Bladder microvascular endothelial cell (primary cell): ENCODE measurements at places on chromosomes 11 and 22. TPM values are rescaled to one million over a fixed set of nuclear protein-coding genes. Genes with fewer than 3 reads are reported as not detected.

Gene PNPLA5
- total RNA-seq: not detected in 2 replicates

Gene LRRC10B
- not detected in 2 replicates for total RNA-seq

Gene LDHAL6A
- not detected in 2 replicates for total RNA-seq

Gene TENM4
- total RNA-seq: 0.13 TPM in 1 of 2 replicates, not detected in the other

Gene MLC1
- total RNA-seq: under 0.01 TPM in 1 of 2 replicates, not detected in the other

Gene GAS2
- 0.97 and 1.8 TPM in 2 replicates for total RNA-seq

Gene LMNTD2
- 1.2 and 1.8 TPM in 2 replicates for total RNA-seq

Gene CDHR5
- total RNA-seq: not detected in 2 replicates

Gene BUD13
- 13.9 and 15.3 TPM in 2 replicates for total RNA-seq

Gene P2RY2
- 0.97 and 4.8 TPM in 2 replicates for total RNA-seq

Gene KCNJ11
- 0.25 and 0.32 TPM in 2 replicates for total RNA-seq

Gene SERPING1
- 0.13 and 0.16 TPM in 2 replicates for total RNA-seq

Gene SCGB1C1
- total RNA-seq: not detected in 2 replicates

Gene NPAS4
- not detected in 2 replicates for total RNA-seq

Gene MPZL2
- total RNA-seq: 41.0 and 78.2 TPM in 2 replicates

Gene OR52N4
- not detected in 2 replicates for total RNA-seq

Gene TLCD5
- 3.4 and 10.9 TPM in 2 replicates for total RNA-seq

Gene ARFIP2
- total RNA-seq: 30.1 and 36.5 TPM in 2 replicates

Gene ADAMTS15
- total RNA-seq: 0.32 and 2.8 TPM in 2 replicates

Gene PDGFD
- 11.0 and 56.5 TPM in 2 replicates for total RNA-seq

Gene OR56A1
- not detected in 2 replicates for total RNA-seq

Gene OR9I1
- total RNA-seq: not detected in 2 replicates

Gene BCO2
- total RNA-seq: 0.65 and 1.9 TPM in 2 replicates

Gene MPPED1
- 0.06 TPM in 1 of 2 replicates, not detected in the other for total RNA-seq

Gene HTR3A
- not detected in 2 replicates for total RNA-seq

Gene PANX3
- total RNA-seq: not detected in 2 replicates

Gene INPP5J
- 0.50 TPM in 1 of 2 replicates, not detected in the other for total RNA-seq

Gene JOSD1
- total RNA-seq: 57.3 and 73.9 TPM in 2 replicates

Gene ELMOD1
- total RNA-seq: 0.31 TPM in 1 of 2 replicates, not detected in the other

Gene GANAB
- 177 and 354 TPM in 2 replicates for total RNA-seq

Gene NPTXR
- total RNA-seq: 0.16 and 0.69 TPM in 2 replicates

Gene TSGA10IP
- not detected in 2 replicates for total RNA-seq

Gene SCGB1D2
- not detected in 2 replicates for total RNA-seq

Gene RGL4
- total RNA-seq: not detected in 2 replicates

Gene MS4A12
- not detected in 2 replicates for total RNA-seq

Gene MMP3
- total RNA-seq: not detected in 2 replicates

Gene LRRC4C
- not detected in 2 replicates for total RNA-seq

Gene BACE1-AS
- total RNA-seq: 1.3 and 3.3 TPM in 2 replicates

Gene PGA5
- total RNA-seq: not detected in 2 replicates

Gene PAMR1
- 0.25 and 0.65 TPM in 2 replicates for total RNA-seq

Gene NOX4
- total RNA-seq: 21.5 and 32.3 TPM in 2 replicates

Gene TNNI2
- total RNA-seq: not detected in 2 replicates

Gene ARFGAP3
- total RNA-seq: 42.6 and 60.3 TPM in 2 replicates

Gene APIP
- total RNA-seq: 17.5 and 18.0 TPM in 2 replicates
